HCEC 1CT (cell line): ENCODE measurements at places on chromosomes 3 and 15.

DNA sequence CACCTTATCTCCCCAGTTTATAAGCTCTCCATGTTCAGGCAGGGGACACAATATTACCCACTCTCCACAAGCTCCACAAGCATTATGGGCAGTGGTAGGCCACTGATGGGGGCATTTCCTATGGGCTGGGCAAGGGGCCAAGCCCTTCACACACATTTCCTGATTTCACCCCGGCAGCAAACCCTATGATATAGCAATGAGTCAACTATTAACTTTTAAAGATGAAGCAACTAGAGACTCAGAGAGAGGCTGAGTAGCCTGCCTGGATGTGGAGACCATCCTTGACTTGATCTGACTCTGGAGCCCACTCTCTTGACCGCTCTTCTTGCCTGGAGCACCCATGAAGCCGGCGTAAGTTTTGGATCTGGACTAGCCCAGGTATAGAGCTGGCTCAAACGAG is 27.4 kb downstream of the FOXL2NB start:
- peak; percentile 72 for DNase-seq

- no peak for DNase-seq
These were observed 103.1 kb downstream of the KLHL25 start for GRCh38 chr15:85691350-85692240.

DNA sequence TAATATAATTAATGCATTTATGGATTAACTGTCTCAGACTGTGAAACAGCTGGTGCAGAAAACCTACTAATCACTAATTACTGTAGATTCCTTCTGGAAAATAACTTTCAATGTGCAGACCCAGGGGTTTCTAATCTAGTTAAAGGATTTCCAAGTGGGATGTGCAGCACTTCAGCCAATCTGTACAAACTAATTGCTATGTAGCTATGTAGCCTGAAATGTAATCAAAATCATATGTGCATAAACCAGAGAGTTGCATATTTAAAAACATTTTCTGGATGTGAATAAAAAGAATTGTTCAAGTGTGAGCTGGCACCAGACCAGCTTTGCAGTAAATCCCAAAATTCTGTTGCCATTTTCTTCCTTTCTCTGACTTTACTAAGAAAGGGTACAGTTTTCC is 127.5 kb upstream of the CD96 start:
- DNase-seq, result no peak

DNA sequence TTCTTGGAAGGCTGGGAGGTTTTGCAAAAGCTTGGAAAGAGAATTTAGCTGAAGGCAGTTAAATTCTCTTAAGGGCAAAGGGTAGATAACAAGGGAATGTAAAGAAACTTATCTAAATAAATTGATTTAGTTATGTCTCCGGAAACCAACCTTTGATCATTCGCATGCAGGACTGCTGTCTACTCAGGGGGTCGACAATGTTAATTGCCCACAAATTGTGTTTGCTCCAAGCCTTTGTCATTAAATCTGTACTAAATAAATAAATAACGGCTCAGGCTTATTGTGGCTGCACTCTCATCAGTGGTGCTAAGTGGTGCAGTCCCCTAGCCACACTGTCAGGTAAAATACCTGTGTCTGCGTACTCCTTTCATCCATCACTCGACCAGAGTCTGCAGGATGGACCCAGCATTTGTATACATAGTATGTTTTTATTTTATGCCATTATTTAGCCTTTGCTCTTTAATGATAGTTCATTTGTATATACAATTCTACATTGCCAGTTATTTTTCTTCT is 497.4 kb upstream of the RASGRP1 start:
- DNase-seq, result no peak

- no peak for DNase-seq
These were observed 13.0 kb downstream of the VIPR1 start for GRCh38 chr3:42515391-42515916.

DNA sequence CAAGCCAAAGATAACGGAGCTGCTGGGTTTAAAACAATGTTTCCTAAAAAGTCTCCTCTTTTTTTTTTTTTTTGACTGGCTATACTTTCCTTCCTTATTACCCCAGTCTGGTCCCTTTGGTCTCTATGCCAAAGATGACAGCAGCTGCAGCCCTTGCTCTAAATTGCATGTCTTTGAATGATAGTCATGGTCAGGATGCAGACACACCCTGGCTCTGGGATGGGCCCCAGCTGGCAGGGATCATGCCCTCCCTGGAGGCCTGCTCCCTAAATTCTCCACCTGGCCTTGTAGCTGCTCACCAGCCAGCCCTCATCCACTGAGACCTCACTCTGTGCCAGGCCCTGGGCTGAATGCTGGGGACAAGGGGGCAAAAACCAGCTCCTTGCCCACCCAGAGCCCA is 95.8 kb downstream of the MESD start:
- peak; percentile 44 for DNase-seq

DNA sequence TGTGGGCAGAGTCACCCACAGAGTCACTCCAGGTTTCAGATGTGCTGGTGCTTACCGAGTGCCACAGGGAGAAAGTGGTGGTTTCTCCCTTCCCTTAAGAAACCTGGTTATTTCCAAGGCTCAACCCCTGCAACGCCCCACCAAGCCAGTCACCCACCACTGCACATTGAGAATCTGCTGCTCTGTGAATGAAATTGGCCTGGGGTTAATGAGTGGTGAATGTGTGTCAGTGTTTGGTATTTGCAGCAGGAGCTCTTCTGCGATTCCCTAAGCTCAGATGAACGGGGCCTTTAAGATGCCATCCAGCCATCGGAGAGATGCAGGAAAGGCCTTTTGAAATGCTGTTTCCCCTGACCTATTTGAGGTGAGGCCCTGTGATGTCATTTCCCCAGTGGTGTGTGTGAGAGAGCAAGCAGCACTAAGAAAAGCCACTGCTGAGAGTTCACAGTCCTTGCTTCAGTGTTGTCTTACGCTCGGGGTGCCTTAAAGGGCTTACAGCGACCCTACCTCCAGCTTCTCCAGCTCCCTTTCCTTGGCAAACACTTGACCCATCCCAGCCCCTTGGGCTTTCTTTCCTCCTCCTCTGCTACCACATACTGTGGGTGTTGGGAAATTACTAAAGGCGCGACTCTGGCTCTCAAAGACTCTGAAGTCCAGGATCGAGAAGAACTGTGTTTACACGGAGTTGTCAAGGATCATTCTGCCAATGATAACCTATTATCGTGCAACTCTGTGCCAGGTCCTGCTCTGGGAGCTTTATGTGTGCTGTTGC is 68.9 kb downstream of the SMAD3 start:
- DNase-seq, result no peak

GRCh38 chr3:43794776-43795175 is 104.0 kb downstream of the ABHD5 start:
- DNase-seq, result peak; percentile 45

GRCh38 chr15:51186181-51186705 is 91.5 kb upstream of the TNFAIP8L3 start:
- DNase-seq, result no peak

- peak; percentile 5 for DNase-seq
These were observed 826 bp downstream of the LRRC58 start for GRCh38 chr3:120348065-120348990.

DNA sequence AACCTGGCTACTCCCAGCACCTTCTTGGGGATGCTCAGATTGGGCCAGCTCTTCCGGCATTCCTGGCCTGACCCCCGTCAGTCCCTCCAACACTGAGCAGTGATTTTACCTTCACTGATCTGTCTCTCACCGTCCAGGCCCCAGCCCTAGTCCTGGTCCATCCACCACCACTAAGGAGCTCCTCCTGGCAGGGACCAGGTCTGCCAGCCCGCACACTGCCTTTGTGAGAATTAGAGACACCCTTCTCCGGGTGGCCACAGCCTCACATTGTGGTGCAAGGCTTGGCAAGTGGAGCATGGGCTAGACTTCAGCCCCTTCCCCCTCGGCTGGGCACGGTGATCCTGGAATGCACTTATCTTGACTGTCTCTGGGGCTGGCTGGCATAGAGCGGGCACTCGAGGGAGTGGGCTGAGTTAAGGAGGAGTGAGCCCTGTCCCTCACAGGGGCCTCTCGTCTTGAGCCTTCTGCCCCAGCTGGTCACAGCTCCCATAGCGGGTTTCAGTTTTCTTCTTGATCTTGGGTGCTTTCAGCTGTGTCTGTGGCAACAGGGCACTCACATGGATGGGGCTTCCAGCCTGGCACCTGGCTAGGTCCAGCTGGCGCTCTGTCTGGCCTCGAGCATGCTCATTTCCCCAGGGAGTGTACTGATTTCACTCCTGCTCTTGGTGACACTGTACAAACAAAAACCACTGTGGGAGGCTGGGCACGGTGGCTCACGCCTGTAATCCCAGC is 53.9 kb downstream of the LINGO1 start:
- no peak for DNase-seq

GRCh38 chr3:182248349-182248880 is 536.7 kb downstream of the SOX2 start:
- no peak for DNase-seq
